ENCODE measurements at places on chromosomes 2 and 18.

DNA sequence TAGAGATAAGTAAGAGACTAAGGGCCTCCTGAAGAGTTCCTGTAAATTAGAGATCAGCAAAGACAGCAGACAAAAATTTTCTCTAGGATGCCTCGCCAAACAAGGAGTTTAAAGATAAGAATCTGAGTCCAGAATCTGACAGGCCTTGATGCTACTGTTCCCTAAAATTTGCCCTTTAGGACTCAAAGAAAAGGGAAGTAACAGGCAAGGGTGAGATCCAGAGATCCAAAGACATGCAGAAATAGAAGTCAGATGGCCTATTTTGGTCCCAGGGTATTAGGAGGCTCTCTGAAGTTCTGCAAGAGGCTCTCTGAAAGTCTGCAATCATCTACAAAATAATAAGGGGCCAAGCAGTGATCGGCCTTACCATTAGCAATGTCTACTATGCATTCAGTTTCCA lies 33.0 kb downstream of the GALNT5 start:
- no peak for DNase-seq

DNA sequence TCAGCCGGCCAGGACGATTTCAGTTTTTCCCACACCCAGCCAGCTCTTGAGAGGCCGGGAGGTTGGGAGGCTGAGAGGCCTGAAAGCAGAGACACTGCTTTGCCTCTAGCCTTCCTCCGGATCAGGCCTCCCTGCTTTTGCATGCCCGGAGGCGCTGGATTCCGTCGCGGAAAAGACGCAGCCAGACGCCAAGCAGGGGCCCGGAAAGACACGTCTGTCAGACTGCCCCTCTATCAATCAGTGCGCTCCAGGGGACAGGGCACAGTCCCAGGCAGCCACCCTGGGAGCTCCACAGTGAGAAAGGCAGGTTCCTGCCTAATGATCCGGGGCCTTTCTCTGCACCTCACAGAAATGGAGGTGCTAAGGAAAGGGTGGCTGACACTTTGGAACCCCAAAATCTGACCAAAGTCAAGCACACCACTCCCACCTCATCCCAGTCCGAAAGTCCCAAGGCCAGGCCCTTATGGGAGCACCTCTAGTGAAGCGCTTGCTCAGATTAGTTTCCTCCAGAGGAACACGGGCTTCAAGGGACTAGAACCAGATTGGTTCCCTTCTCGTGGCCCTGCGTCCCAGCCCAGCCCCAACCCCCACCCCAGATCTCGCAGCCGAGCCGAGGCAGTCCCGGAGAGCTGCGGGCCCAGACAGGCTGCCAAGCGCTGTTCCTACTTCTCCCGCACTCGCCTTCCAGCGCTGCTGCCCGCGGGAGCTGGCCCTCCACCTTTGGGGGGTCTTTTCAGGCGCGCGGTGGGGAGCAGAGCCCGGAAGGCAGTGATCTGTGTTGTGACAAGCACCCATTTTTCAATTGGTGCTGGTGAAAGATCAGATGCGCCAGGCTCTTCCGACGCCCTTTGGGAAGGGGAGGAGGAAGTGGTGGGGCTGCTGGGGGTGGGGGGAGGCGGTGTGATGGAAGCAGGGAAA lies 5.0 kb downstream of the DLX1 start:
- no peak for DNase-seq

- no peak for DNase-seq
Measured at GRCh38 chr2:158182676-158183295, 81.1 kb downstream of the UPP2 start.

GRCh38 chr18:3194947-3195612 lies 24.7 kb downstream of the MYOM1 start:
- DNase-seq = no peak

DNA sequence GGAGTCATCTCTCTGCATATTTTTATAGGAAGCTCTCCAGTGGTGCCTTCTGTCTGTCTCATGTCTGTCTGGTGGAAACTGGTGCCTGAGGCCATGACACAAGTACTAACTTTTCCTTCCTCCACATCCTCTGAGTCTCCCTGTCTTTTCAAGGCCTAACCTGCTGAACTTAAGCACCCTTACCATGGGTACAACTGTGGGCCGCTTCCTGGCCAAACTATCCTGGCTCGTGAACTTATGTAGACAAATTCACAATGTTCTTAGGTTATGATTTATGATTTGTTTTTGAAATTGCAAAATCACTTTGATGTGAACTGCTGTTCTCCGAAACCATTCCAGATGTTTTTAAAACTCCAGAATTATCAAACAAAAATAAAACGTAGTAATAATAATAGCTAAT lies 804.5 kb upstream of the POU3F3 start:
- no peak for DNase-seq

- no peak for DNase-seq
Measured at GRCh38 chr18:36509646-36510197, 212.2 kb downstream of the FHOD3 start.

- DNase-seq = no peak
Measured at GRCh38 chr2:31322371-31322770, 88.4 kb downstream of the EHD3 start.

- DNase-seq = no peak
Measured at GRCh38 chr2:34670482-34670881, 1071.4 kb upstream of the FAM98A start.

GRCh38 chr18:71798986-71799673 lies 745.0 kb downstream of the CBLN2 start:
- no peak for DNase-seq

- DNase-seq = no peak
Measured at GRCh38 chr2:11220445-11220844, 65.2 kb downstream of the SLC66A3 start.
